Esophagus squamous epithelium (tissue), 5 donors: ENCODE measurements at places on chromosomes 7 and 10.

DNA sequence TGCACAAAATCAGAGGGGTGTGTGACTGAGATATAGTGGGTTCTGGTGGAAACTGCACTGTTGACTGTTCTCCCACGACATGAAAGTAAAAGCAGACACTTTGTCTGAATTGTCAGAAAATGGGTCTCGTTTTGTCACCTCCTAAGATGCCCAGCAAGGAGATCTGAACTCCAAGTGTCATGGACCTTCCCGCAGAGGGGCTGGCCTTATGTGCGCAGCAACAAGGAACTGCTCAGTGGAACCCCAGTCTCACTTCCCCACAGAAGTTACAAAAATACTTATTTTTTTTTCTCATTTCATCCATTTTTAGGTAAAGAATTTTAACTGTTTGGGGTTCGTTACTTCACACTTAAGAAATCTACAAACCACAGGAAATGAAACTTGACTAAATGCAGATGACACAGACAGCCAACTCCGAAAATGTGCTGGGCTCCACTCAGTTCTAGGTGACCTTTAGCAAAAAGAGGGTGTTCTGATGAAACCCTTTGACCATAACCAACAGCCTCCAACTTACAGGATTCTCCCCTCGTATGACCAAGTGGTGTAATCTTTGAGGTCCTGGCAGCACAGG is 115.0 kb downstream of the FAM107B start:
- DNase-seq, result no peak

- no peak for DNase-seq
These were observed 102.5 kb upstream of the CCDC6 start for GRCh38 chr10:60008816-60009215.

GRCh38 chr7:138282997-138283396 is 177.1 kb upstream of the TRIM24 start:
- DNase-seq, result no peak

DNA sequence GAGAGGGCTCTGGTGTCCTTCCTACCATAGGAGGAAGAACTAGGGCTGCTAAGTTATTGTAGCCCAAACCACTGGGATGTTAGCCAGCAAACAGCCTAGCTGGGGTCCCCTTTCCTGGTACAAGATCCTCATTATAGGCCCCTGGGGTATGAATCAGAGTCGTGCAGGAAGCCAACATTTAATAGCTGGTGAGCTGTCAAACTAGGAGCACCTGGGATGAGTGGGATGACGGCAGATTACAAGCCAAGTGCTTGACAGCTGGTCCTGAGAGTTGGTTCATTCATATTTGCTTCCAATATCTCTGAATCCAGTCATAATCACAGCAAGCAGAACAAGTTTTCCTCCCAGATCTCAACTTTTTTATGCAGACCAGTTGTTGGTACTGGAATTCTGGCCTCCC is 25.1 kb upstream of the DNAJB12 start:
- DNase-seq, result no peak

DNA sequence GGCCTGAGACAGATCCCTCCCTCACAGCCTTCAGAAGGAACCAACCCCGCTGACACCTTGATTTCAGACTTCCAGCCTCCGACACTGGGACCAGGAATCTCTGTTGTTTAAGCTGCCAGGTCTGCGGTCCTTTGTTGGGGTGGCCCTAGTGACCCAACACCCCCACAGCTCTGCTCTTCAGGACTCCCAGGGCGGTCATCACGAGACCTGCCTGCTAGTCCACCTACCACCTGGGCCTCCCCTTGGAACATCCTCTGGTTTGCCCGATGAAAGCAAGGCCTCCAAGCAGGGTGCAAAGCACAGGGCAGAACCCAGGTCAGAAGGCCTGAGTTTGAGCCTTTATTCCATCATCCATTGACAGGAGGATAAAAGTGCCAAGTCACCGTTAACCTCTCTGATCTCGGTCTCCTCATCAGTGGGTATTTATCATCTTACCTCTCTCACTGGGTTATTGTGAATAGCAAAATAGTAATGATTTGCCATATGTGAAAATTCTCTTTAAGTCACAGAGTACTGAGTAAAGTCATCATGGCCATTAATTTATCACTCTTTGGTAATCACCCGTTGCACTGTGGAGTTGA is 16.9 kb upstream of the SMARCD3 start:
- no peak for DNase-seq

DNA sequence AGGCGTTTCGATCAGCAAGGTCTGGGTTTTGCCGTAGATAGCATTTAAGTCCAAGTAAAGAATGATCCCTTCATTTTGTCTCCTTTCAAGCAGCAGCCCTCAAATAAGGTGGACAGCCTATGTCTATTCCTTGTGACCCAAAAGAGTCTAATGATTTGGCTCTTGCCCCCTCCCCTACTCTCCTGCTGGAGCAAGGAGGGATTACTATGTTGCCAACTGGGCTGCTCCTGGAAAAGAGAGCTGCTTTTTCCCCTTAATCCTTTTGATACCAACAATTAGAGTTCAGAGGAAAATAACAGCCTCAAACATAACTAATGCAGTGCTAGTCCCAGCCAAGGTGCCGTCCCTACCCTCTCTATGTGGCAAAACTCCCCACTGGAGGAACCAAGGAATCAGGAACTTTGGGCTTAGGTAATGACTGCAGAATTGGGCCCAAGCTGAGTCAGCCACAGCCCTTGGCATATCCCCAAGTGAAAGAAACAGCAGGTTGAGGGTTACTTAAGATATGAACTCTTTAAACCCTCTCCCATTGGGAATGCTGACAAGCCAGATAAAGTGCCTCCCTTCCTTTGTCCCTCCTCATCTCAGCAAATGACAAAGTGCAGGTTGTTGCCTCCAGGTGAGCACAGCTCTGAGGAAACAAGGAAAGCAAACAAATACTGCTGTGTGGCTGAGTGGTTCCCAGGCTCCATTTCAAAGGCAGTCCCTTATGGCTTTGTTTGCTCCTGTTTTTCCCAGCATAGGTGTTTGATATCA is 643.7 kb downstream of the INHBA start:
- no peak for DNase-seq

DNA sequence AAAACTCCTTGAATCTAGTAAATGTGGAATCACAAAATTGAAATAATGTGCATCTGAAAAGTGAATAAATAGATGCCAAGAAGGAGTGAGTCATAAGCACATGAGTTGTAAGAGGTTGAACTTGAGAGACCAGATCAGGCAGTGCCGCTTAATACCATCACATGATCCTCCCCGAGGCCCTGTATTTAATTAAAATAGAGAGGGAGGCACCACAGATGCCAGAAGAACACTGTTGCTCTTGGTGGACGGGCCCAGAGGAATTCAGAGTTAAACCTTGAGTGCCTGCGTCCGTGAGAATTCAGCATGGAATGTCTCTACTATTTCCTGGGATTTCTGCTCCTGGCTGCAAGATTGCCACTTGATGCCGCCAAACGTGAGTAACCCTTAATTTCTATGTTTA is at the start of gene GPNMB:
Gene GPNMB (plus strand): TSS at position 221 of the 400 bp plus-strand sequence. CDS start 83 bp downstream, at position 304.
- DNase-seq, result no peak

GRCh38 chr10:13449296-13449695 is 79.5 kb downstream of the BEND7 start:
- DNase-seq, result no peak

- DNase-seq, result no peak
These were observed 575.6 kb upstream of the MKI67 start for GRCh38 chr10:128701837-128702236.

DNA sequence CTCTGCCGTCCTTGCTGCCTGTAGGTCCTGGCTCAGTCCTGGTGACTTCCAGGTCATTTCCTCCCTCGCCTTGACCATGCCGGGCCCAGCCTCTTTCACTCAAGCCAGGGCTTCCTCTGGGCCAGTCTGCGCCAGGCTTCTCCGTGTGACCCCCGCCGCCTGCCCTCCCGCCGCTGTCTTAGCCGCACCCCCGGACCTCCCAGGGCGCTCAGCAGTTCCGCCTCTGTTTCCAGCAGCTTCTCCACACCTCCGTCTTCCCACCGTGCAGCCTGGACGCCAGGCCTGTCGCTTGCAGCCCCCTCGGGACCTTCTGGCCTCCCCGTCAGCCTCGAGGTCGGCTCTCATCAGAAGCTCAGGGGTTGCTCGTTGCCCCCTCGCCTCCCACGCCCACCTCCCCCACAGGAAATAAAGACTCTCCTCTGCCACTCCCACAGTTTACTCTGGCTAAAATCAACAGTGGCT is 123.0 kb upstream of the FZD8 start:
- no peak for DNase-seq

- no peak for DNase-seq
These were observed 63.3 kb downstream of the PPP1R3C start for GRCh38 chr10:91569522-91569921.

DNA sequence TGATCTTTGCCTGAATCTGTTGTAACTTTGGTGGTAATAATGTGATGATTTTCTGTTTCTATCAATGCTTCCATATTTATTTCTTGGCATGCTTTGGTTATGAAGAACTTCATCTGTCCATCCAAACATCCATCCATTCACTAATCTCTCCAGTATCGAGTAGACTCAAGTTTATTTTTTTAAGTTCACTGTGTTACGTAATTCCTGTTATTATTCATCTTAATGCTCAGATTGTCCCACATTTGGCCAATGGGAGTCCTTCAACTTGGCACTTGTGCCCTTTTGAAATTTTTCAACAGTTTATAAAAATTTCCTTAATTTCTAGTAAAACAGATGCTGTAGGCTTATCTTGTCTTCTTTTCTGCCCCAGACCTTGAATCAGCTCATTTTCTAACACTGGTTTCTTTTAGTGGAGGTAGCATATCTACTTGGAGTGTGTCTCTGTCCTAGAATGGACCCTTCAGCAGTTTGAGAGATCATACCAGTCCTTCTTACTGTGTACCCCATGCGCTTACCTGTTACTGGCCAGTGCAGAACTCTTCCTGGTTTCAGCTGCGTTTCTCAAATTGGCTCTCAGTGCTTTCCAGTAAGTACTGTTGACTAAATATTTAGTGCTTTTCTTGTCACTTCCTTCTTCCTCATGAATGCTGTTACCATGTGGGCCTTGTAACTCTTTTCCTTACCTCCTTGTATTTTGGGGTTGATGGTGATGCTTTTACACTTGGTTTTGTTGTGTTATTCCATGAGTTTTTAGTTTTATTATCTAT is 100.8 kb downstream of the MLLT10 start:
- DNase-seq, result no peak

GRCh38 chr7:44083796-44084195 is 1.5 kb upstream of the POLM start:
- DNase-seq, result no peak

GRCh38 chr7:149415391-149416071 is 45.3 kb downstream of the ZNF777 start:
- DNase-seq, result no peak

GRCh38 chr7:200290-200689 is 7.9 kb downstream of the FAM20C start:
- no peak for DNase-seq

DNA sequence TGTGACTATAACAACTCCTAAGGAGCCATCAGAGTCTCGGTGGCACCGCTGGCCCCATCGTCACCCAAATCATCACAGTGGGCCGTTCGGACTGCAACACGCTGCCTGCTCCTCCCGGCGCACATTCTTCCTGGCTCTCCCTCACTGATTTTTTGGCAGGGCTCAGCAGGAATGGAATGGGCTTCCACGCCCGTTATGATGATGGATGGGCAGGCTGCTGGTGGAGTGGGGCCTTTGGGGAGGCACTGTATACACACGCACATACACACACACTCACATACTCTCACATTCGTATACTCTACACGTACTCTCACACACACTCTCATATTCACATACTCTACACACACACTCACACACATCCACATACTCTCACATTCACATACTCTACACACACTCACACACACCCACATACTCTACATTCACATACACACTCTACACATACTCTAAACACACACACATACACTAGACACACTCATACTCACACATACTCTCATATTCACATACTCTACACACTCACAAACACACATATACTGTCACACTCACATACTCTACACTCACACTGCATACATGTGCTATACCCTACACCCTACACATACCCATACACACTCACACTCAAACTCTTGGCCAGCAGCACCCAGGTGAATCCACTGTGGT is 99.8 kb downstream of the KCNMA1 start:
- DNase-seq, result no peak

DNA sequence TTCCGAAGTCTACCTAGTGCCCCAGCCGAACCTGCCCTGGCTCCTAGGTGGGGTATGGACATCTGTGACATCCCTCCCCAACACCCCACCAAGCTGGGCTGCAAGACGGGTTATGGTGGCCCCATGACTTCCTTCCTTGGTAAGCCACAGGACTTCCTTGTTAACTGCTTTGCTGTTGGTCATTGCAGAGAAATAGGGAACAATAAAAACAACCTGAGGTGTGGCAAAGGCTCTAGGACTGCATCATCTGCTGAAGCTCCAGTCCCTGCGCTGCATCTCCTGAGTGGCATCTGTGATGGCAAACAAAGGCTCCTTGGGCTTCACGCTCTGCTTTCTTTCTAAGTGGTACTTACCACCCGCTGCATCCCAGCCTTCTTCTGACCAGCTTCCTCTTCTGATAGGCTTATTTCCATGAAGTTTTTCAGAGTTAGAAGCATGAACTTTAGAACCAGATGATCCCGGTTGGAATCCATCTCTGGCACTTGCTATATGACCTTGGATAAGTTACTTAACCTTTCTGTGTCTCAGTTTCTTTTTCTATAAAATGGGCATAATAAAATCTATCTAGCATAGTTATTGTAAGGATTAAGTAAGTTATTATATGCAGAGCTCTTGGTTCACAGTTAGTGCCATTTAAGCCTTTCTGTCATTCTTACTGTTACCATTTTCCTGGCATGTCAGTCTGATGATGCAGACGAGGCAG is 216.8 kb downstream of the RPS24 start:
- no peak for DNase-seq

DNA sequence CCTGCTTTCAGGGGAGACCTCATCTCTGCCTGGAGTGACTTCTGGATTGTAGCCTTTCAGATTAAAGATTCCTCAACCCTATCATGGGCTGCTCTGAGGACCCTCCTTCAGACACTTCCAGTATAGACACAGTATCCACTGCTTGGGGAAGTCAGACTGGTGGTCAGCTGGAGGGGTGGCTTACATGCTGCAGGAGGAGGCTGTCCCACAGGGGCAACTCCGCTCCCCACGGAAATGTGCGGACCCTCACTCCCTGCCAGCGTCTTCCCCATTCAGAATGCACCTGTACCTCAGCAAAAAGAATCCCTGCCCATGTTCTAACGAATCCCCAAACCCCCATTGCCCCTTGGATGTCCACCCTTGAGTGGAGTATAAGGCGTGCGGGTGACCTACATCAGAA is 95.5 kb downstream of the DOCK4 start:
- DNase-seq, result no peak
